EL (cell line): ENCODE measurements at places on chromosomes 1 and 21.

DNA sequence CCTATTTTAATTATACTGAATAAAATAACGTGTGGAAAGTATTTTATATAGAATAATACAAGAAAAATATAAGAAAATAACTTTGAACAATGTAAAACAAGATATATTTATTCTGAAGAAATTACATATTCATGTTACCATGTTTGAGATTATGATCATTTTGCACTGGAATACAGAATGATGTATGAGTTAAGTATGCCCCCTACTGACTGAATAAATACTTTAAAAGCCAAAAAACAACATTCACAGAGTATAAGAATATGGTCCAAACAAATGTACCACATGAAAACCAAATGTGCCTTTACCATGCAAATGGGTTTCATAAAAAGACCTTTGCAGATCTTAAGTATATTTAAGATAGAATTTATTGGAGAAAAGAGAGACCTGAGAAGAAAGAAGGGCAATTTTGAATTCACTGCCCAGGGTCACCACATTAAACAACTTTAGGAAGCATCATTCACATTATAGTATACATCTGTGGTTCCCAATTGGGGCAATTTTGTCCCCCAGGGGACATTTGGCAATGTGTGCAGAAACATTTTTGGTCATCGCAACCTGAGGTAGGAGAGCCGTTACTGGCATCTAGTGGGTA is 136.6 kb upstream of the GFI1 start:
- DNase-seq: peak; percentile 5

DNA sequence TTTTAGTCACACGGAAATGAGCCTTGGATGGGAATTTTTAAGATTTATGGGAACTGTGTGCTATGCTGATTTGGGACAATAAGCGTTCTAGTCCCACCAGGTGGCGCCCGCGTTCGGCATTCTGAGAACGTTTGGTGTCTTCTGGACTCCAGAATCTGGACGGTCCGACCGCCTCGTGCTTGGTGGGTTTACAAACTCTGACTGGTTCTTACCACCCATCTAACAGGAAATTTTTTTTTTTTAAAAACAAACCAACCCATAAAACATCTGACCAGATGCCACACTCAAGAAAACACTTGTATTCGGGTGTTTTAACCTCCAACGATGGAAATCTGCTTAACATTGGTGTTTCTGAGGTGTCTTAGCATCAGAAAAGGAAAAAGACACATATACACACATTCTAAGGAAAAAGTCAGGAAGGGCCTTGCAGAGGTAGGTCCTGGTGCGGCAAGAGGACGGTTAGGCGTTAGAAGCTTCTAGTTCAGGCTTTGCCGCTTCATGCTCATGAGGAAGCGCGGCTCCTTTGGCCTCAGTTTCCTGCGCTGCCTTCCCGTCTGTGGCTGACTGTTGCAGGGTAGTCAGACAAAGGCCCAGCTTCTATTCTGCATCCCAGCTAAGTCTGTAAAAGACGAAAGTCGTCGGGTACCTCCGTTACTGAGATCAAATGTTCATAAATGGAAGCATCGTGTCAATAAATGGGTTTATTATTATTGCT is 814 bp upstream of the DYRK3 start:
- DNase-seq: peak; percentile 92

DNA sequence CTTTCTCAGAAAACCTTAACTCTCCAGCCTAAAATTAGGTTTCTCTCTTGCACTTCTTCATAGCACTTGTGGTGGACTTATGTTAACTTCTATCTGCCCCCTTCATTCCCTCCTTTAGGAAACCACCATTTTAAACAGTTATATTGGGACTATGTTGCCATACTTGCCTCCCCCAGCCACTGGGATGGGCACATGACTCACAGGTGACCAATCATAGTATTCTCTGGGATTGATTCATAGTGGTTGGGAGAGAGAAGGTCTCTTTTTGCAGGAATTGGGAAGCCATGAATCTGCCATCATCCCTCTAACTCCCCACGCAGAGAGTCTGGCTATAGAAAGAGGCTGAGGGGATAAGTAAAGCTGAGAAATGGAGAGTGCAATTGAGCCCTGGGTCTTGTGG is 50.4 kb upstream of the NRDC start:
- peak; percentile 30 for DNase-seq

GRCh38 chr1:110559157-110559556 is 40.2 kb upstream of the KCNA10 start:
- DNase-seq: peak; percentile 22

DNA sequence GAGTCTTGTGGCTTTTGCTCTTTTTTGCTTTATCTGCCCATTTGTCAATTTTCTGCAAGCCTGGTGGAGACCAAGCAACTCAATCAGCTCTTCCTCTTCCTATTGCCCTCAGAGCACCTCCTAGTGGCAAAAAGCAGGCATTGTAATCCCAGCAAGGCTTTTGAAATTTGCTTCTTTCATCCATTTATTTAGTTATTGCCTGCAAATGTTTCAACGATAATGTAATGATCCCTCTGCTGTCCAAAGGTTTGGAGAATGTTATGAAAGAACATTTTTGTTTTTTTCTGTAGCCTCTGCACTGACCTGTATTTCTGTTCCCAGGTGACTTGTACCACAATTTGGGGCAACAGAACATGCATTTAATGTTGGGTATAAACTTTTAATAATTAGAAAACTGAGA is 127.8 kb downstream of the GABPA start:
- DNase-seq: peak; percentile 30

- peak; percentile 8 for DNase-seq
Observed at GRCh38 chr1:89310505-89310904, 37.8 kb upstream of the GBP5 start.

DNA sequence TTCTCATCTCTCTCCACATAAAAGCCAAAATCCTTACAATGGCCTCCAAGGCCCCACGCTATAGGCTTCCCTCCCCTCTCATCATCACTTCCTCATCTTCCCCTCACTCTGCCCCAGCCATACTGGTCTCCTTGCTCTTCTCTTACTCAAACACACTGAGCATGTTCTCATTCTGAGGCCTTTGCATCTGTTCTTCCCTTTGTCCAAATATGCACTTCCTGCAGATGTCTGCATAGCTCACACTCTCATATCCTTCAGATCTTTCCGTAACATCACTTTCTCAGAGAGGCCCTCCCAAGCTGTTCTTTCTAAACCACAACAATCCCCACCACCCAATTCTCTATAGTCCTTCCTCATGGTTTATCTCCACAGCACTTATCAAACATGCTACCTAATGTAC is 284.1 kb downstream of the HHIPL2 start:
- no peak for DNase-seq

- DNase-seq: no peak
Observed at GRCh38 chr1:100077531-100077930, 55.2 kb downstream of the SASS6 start.

GRCh38 chr1:222096883-222097282 is 355.0 kb upstream of the DUSP10 start:
- no peak for DNase-seq

GRCh38 chr1:244633140-244633539 is 19.8 kb upstream of the DESI2 start:
- no peak for DNase-seq

DNA sequence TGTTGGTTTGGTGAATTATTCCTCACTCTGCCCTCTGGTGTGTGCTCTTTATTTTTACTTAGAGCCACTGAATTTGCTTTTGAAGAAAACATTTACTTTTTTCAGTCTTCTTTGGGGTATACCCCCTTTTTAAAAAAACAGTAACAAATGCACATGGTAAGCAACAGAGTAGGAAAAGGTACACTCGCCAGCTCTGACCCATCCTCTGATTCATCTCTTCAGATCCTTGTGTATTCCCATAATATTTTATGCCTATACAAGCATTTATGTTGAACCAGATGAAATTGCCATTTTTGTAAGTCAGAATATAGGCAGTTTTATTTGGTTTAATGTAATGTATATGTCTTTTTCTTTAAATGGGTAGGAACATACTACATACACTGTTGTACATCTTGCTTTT is 28.3 kb downstream of the TTC3 start:
- no peak for DNase-seq

DNA sequence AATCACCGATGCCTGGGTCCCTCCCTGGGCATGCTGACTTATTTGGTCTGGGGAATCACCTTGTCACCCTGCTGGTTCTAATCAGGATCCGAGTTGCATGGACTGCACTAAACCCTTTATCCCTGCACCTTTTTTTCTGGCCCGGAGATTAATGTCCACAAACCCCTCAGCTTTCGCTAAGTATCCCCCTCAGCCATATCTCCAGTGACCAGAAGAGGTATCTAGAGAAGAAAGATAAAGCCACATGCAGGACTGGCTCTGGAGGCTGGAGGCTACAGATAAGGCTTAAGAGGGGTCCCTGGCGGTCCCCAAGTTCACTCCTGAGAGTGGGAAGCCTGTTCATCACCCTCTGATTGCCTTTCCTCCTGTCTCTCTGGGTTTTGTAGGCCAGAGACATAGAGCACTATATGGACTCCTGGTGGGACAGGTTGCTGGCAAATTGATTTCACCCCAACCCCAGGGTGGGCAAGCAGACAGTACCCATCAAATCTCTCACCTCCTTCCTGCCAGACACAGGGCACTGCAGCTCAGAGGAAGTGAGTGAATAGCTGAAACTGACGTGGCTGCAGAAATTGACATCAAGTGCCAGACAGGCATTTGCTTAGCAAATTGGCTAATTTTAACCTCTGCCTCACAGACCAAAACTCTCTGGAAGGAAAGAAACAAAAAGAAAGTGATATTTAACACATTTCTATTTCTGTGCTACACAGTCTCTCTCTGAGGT is 38.8 kb downstream of the HMGB4 start:
- no peak for DNase-seq

- no peak for DNase-seq
Observed at GRCh38 chr1:212959266-212960220, 9.2 kb downstream of the VASH2 start.
